Suppressor macrophage (primary cell): ENCODE measurements at places on chromosomes 6 and 20.

DNA sequence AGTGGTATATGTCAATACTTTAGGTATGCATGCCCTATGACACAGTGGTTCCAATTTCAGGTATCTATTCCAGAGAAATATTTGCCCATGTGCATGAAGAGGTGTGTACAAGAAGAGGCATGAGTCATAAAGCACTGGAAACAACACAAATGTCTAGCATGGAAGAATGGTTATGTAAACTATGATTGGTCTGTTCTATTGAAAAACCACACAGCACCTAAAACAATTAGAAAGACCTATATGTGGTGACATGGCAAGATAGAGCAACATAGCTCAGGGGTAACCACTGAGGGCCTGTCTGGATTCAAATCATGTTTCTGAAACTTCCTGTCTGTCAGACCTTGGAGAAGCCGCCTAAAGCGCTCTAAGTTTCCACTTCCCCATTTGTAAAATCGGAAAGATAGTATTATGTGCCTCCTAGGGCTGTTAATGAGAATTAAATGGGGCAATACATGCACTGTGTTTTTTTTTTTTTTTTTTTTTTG is 76.0 kb upstream of the SHLD1 start:
- peak; percentile 76 for DNase-seq

DNA sequence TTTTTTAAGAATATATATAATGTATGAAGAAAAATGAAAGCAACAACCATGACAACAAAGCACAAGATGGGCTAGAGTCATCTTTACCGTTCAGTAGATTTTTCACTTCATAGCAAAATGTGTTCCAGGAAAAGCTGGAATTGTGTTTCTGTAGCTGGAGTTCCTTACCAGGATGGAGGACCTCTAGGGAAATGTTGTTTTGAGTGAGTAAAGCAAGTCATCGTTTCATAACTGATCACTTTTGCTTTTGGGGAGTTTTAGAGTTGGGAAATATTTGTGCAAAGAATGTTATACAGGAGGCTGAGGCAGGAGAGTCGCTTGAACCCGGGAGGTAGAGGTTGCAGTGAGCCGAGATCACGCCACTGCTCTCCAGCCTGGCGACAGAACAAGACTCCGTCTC is 151.6 kb downstream of the SASH1 start:
- no peak for DNase-seq

DNA sequence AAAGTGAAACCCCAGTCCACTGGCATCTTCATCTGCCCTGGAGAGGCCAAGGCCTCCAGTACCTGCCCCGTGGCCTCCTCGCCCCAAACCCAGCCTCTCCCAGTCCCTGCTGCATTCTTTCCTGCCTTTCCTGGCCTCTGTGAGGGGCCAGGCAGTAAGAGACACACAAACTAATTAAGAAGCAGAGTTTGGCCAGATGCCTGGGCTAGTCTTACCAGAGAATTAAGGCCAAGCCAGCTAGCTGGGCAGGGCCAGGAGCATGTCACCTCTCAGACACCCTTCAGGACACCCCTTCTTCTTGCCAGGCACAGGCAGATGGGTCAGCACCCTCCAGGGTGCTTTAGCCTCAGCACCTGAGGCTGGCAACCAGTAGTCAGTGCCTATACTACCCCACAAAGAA is 2.4 kb downstream of the MDGA1 start:
- no peak for DNase-seq

DNA sequence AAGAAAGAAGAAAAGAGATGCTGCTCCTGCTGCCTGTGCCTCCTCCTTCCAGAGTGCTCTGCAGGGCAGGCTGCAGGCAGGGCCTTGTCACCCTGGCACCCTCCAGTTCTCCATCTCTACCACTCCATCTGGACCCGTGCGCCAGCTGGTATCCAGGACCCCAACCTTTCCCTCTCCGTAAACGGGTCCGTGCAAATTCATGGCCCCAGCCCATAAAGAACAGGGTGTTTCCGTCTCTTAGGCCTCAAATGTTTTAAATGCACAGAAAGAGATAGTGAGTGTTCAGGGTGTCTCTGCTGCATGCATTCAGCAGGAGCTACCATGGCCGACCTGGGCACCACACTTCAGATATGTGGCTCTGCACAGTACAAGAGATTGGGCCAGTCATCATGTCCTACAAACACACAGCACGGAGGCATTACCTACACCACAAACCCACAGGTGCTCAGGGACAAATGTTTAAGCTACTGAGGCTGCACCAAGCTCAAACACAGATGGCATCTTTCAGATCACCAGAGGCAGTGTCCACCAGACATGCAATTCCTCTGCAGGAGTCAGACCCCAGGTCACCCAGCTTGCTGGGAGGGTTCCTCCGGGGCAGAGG is 258.1 kb downstream of the DLL1 start:
- DNase-seq = no peak

DNA sequence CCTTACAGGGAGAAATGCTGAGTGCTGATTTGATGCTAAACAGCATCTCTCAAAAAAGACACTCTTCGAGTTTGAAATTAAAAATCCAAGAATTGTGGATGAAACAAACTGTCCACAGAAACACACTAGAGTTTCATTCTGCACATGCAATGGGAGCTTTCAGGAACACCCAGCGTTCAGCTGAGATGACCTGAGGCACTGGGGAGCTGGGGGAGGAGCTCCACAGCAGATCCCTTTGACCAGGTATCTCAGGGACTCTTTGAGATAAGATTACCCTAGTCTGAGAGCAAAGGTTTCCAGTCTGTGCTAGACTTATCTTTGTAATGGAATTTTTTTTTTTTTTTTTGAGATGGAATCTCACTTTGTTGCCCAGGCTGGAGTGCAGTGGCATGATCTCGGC is 70.8 kb upstream of the AGPAT4 start:
- DNase-seq = no peak

- DNase-seq = no peak
These were observed 103.4 kb upstream of the PDE10A start for GRCh38 chr6:165766457-165766856.

- no peak for DNase-seq
These were observed 31.2 kb downstream of the CHMP4B start for GRCh38 chr20:33842346-33842745.

- DNase-seq = peak; percentile 33
These were observed 34.3 kb downstream of the RGS17 start for GRCh38 chr6:153096792-153097191.

DNA sequence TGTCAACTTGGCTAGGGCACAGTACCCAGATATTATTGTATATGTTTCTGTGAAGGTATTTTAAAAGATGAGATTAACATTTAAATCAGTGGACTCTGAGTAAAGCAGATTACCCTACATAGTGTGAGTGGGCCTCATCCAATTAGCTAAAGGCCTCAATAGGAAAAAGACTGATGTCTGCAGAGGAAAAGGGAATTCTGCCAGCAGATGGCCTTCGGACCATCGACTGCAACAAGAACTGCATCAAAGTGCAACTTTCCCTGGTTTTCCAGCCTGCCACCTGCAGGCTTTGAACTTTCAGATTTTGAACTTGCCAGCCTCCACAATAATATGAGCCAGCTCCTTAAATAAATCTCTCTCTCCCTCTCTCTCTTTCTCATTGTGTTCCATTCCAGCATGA is 80.5 kb downstream of the IMPG1 start:
- no peak for DNase-seq

- no peak for DNase-seq
These were observed 63.5 kb downstream of the TRMT6 start for GRCh38 chr20:5886788-5887187.

GRCh38 chr6:169978615-169979161 is 227.3 kb downstream of the ERMARD start:
- DNase-seq = no peak

DNA sequence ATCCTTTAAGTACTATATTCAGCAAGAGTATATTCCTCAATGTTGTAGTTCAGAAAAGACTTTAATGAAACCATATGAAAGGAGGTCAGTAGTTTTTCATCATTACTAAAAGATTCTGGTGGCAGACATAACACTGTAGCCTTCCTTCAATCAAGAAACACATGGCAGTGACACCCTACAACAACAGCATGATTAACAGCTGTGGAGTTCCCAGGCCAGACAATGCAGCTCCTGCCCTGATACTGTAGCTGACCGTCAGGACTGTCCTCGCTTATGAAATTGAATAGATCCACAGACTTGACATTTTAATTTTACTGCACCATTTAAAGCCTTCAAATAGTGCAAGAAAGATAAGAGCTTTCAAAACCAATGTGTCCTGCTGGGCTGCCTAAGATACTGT is 43.6 kb downstream of the USP45 start:
- DNase-seq = no peak

DNA sequence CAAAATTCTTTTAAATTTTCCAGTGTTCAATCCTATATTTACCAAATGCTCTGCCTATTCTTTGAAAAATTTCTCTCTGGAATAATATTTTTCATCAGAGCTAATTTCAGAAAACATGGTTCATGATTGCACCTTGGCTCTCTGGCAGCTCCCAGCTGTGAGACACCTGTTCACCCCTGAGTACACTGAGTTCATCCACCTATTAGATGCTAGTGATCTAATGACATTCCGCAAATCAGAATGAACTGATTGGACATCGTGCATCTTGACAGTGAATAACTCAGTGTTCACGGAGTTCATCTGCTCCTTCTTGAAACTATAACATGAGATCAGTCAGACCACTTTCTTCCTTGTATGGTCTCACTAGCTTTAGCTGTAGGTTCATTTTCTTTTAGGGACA is 3.9 kb upstream of the SHPRH start:
- no peak for DNase-seq
